CD4-positive, alpha-beta T cell treated with Interleukin-15 for 1 hour (primary cell): ENCODE measurements at places on chromosomes 4 and X.
A peak's percentile ranks its signal among the peaks of the same experiment; 100 is the strongest.

DNA sequence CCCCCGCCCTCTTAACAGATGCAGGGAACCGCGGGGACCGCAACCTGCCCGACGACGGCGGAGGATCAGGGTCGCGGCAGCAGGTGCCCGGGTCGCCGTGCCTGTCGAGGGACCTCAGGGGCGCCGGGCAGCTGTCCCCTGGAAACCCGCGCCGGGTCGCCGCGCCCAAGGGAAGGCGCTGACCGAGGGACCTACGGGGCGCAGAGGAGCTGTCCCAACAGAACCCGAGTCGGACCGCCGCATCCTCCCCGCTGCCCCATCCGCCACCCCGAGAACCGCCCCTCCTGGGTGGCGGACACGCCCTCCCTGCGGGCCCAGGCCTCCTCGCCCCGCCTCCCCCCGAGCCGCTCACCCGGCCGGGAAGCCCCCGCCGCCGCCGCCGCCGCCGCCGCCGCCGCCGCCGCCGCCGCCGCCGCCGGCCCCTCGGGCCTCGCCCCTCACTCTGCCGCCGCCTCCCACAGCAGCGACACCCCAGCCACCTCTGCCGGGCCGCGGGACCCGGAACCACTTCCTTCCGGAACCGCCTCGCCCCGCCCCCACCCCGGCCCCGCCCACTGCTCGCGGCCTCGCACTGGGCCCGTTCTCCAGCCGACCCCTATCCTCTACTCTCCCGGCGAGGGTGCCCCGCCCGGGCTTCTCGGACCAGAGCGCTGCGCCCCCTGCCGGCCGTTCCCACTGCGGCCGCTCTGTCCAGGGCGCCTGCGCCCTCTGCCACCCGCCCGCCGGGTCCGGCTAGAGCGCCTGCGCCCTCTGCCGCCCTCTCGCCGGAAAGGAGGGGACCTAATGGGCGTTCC is at the start of gene BCLAF3:
Gene BCLAF3, minus strand, starts transcription at position 506 of the 794 bp plus-strand sequence. CDS start 20,797 bp downstream, outside the sequence.
- peak; percentile 92 for DNase-seq

DNA sequence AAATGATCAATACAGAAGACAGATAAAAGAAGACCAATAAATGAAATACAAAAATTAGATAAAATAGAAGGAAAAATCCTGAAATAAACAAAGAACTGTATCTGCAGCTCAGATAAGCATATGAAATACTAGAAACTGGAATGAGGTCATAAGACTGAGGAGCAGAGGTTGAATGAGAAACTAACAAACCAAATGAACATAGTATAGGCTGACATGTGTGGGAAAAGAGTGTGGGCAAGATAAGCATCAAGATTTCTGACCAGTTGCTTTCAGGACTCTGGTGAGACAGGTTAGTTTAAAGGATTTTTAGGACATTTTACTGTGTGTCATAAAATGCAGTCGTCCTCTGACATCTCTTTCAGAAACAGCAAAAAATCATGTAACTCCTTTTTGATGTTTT is 2073.2 kb upstream of the TENM3 start:
- DNase-seq = no peak

GRCh38 chr4:151921811-151922210 is 161.0 kb upstream of the GATB start:
- DNase-seq = no peak

GRCh38 chr4:184893801-184894571 is 68.2 kb upstream of the ACSL1 start:
- no peak for DNase-seq

DNA sequence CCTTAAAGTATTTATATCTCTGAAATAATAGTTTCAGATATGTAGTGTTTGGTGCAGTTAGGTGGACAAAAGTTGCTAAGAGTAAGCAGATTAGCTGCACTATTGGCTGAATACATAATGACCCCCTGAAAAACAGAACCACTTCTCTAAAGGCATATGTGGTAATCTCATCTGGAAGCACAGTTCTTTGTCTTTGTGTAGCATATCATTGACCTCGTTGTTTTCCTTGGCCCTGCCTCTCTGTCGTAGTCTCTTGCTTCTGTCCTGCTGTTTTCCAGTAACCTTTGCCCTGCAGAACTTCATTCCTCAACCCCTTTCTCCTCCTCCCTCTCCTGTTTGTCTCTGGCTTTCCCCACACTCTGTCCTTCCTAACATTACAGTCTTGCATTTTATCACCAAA is 41.4 kb downstream of the JADE3 start:
- no peak for DNase-seq

- no peak for DNase-seq
Observed at GRCh38 chrX:115553171-115553570, 7.8 kb upstream of the PLS3 start.

- DNase-seq = no peak
Observed at GRCh38 chr4:78756137-78756536, 20.0 kb upstream of the BMP2K start.

- DNase-seq = peak; percentile 68
Observed at GRCh38 chr4:83334425-83335241, at the start of gene HPSE. TSS of gene HPSE (minus strand) at chr4:83334848. CDS start at chr4:83334782, 66 bp downstream.
